ENCODE measurements at places on chromosomes 13 and 19. TPM values are rescaled to one million over a fixed set of nuclear protein-coding genes. Genes with fewer than 3 reads are reported as not detected.

Gene PPM1N
- total RNA-seq, result not detected

- no peak for DNase-seq
Measured at GRCh38 chr19:44777715-44778347, at the start of gene CBLC. Gene CBLC (plus strand): TSS chr19:44777890. CDS start chr19:44777932, 42 bp downstream.

- DNase-seq, result peak; percentile 85
Measured at GRCh38 chr19:13118424-13119193, 545 bp downstream of the NACC1 start.

GRCh38 chr13:49082653-49083536, 107.2 kb downstream of the FNDC3A start:
- DNase-seq, result no peak

Gene PRX
- total RNA-seq, result 6.3 TPM

GRCh38 chr19:34391813-34392212, 12.4 kb upstream of the PDCD2L start:
- DNase-seq, result no peak

- DNase-seq, result no peak
Measured at GRCh38 chr19:16015805-16016173, 60.5 kb upstream of the TPM4 start.

- DNase-seq, result no peak
Measured at GRCh38 chr19:11106477-11106876, 17.2 kb downstream of the LDLR start.

DNA sequence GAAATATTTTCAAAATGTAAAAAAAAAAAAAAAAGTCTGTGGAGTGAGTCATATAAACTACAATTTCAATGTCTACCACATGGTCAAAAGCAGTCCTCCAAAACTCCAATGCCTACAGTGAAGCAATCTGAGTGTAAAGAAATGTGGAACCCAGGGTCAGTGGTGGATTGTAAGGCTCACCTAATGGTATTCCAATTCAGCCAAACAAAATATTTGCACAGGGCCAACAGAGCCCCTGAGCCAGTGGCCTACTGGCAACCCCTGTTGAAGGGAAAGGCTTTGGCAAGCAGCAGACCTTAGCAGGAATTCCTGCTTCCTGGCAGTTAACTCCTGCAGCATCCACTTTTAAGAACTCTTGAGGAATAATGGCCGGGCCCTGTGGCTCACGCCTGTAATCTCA, 3.4 kb downstream of the DNMT1 start:
- peak; percentile 94 for DNase-seq

GRCh38 chr13:42393573-42394360, 121.8 kb downstream of the AKAP11 start:
- DNase-seq, result no peak

DNA sequence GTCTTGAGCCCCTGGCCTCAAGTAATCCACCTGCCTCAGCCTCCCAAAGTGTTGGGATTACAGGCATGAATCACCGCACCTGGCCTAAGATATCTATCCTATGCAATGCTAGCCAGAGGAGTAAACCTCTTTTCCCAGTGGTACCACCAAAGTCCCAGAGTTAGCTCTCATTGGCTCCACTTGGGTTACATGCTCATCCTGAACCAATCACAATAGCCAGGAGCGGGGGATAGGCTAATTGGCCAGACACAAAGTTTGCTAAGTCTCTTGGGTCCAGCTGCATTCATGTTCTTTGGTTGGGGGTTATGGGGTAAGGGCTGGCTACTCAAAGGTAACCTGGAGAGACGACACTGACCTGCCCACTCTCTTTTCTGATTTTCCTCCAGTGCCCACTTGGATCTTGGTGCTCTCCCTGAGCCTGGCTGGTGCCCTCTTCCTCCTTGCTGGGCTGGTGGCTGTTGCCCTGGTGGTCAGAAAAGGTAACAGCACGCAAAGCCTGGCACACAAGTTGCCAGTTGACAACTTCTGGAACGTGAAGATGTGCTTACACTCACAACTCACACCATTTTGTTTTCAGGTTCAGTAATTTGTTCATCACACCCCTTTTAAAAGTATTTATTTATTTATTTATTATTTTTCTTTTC, 7.8 kb downstream of the C19orf38 start:
- peak; percentile 46 for DNase-seq

Gene LRRC8E
- 11.9 TPM for total RNA-seq

DNA sequence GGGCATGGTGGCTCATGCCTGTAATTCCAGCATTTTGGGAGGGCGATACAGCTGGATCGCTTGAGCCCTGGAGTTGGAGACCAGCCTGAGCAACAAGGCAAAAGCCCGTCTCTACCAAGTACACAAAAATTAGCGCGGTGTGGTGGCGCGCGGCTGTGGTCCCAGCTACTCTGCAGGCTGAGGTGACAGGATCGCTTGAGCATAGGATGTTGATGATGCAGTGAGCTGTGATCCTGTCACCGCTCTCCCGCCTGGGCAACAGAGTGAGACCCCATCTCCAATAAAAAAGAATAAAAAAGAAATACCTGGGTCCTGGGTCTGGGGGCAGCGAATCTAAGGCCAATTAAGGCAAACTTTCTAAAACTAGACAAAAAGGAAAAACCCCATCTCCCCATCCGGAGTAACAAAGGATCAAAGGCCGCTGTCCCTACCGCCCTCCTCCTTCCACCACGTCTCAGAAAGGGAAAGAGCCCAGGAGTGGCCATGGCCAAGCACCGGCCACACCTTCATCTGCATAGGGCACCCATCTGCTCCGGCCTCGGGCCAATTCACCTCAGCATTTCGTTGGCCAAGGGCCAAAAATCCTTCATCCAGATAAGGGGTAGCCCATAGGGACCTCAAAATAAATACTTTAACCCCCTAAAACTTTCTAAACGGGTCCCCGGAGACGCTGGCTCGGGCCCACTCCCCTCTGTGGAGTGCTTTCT, 851 bp downstream of the ZNF320 start:
- peak; percentile 9 for DNase-seq

DNA sequence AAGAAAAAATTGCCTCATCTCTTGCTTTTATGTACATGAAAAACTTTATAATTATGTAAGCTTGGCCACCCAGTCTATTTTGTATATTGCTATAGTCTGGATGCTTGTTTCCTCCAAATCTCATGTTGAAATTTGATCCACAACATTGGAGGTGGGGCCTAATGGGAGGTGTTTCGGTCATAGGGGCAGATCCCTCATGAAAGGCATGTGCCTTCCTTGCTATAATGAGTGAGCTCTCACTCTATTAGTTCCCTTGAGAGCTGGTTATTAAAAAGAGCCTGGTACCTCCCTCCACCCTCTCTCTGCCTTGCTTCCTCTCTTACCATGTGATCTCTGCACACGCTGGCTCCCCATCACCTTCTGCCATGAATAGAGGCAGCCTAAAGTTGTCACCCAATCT, 1005.1 kb downstream of the PCDH9 start:
- DNase-seq, result no peak
